Fibroblast of pulmonary artery (primary cell): ENCODE measurements at places on chromosomes 6 and 20.

DNA sequence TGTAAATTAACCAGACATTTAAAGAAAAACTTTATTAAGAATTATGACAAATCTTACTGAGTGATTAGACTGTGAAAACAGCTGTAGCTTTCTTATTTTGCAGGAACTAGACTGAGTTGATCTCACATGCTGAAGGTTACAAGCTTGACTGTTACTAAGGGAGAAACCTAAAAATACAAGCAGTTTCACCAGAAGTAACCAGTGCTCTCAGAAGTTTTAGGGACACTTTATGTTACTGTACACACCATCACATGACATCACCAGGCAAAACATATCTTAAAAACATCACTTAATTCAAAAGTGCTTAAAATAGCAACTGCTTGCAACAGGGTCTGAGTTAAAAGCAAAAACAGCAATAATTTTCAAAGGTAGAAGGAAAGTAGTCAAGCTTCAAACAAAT lies 5.4 kb downstream of the FBXO30 start:
- no peak for DNase-seq

- no peak for DNase-seq
Observed at GRCh38 chr6:53311586-53311935, 37.2 kb downstream of the ELOVL5 start.

- DNase-seq: no peak
Observed at GRCh38 chr6:146903451-146903850, 300.8 kb upstream of the STXBP5 start.

DNA sequence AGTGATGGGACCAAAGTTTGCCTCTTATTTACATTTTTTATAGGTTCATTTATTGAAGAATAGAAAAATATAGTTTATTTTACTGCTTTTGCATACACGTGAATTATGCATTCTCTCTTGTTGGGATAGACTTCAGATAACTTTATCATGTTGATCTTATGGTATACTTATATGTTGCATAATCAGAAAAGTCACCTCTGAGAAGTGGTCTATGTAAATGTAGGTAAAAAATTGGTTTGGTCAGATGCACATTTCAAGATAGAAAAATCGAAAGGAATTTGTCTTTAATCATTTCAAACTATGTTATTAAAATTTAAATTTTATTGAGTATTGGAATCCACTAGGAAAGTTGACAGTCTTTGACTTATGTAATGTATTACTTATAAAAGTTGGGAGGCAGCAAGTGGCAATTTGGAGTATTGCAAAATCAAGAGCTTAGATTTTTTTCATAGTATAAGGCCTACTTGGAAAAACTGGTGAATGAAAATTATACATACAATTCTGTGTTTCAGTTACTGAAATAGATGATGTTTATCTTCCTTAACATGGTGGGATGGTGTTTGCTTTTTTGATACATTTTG lies 2.4 kb downstream of the PHF3 start:
- DNase-seq: peak; percentile 23
